ENCODE measurements at places on chromosomes 11 and 22.
A peak's percentile ranks its signal among the peaks of the same experiment; 100 is the strongest.

- DNase-seq, result no peak
Measured at GRCh38 chr22:49290711-49291110, 537.0 kb downstream of the BRD1 start.

DNA sequence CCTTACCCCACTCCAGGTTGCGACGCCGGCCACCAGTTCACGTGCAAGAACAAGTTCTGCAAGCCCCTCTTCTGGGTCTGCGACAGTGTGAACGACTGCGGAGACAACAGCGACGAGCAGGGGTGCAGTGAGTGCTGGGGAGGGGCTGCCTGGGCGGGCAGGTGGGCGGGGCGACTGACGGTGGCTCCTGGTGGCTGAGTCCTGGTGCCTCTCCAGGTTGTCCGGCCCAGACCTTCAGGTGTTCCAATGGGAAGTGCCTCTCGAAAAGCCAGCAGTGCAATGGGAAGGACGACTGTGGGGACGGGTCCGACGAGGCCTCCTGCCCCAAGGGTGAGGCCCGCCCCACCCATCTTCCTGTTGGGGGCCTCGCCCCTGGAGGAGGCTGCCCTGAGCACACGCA, 38.7 kb downstream of the ST14 start:
- no peak for DNase-seq

- DNase-seq, result no peak
Measured at GRCh38 chr22:17637490-17638181, 921 bp upstream of the BCL2L13 start.

- DNase-seq, result peak; percentile 83
Measured at GRCh38 chr11:12787847-12788246, 113.6 kb downstream of the TEAD1 start.

DNA sequence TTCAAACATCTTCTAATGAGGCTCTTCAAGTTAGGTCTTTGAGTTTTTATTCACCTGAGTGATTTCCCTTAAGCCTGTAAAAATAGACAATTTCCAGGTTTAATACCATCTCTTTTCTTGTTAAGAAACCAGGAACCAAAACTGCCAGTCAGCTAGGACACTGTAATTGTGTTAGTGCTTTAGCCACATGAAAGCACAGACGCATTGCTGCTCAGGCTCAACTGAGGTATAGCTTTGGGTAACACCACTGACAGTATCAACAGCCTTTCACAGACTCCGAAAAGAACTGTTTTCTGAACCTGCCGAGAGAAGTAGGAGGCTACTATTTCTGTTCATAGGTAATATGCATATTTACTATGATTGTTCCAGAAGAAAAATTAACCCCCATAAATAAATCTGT, 768.7 kb downstream of the ETS1 start:
- no peak for DNase-seq

DNA sequence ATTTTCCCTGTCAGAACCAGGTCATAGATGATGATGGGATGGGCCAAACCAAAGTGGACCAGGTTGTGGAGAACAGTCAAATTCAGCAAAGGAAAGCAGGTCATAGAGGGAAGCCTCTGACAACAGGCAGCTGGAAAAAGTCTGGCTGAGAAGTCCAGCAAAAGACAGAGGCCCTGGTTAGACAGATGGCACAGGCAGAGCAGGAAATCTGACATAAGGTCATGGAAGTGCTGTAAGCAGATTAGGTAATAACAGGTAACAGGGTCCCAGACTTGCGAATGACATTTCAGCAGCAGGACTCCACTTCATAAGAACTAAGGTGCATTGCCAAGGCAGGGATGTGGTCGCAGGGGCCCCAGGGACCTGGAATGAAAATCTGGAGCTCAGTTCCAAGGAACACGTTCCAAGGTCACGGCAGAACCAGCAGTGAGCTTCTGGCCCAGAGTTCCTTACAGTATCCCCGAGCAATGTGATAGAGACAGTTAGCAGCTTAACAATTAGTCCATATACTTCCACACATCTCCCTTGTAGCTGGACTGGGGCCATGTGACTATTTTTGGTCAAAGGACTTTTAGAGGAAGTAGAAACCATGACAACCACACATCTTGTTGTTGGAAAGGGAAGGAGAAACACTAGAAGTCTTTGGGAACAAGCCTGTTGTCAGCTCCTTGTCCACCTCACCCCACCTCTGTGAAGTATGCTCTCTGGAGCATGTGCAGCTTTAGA, 75.4 kb downstream of the ME3 start:
- peak; percentile 95 for DNase-seq

GRCh38 chr11:86120807-86121206, 51.9 kb upstream of the PICALM start:
- no peak for DNase-seq

GRCh38 chr11:118205606-118206378, 19.0 kb downstream of the JAML start:
- DNase-seq, result no peak

GRCh38 chr11:75429902-75430713, 2.9 kb downstream of the KLHL35 start:
- DNase-seq, result peak; percentile 64

GRCh38 chr22:23207729-23208393, 27.6 kb downstream of the BCR start:
- DNase-seq, result no peak

- DNase-seq, result peak; percentile 74
Measured at GRCh38 chr11:134120143-134120850, 51.4 kb downstream of the JAM3 start.

Measured in endothelial cell of umbilical vein (primary cell).